ENCODE measurements at places on chromosomes 1 and 21.
A peak's percentile ranks its signal among the peaks of the same experiment; 100 is the strongest.

DNA sequence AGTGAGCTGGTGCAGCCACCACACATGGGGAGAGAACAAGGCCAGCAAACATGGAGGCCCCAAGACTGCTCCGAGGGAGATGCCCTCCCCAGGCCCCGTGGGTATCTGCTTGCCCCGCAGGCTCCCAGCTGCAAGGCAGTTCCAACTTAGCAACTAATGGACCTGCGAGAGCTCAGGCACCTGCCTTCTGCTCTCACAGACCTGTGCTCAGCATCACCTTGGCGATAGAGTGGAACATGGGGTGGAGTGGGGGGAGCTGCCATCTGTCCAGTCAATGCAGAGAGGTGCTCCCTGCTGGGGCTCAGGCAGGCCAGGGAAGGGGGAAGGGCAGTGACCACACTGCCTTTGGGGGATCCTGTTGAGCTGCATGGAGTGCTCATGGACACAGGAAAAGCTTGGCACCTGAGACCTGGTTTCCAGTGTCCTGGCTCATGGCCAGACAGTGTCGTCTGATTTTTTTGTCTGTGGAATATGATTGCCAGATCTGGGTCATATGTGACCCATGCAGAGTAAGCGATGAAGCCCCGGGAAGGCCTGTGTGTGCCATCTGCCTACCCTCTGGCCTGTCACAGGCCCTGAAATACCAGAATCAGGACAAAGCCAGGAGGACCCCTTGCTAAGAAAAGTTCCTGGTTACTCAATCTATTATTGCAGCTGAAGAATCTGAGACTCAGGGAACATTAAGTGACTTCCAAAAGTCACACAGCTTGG lies 39.9 kb upstream of the TENT5C start:
- no peak for DNase-seq

DNA sequence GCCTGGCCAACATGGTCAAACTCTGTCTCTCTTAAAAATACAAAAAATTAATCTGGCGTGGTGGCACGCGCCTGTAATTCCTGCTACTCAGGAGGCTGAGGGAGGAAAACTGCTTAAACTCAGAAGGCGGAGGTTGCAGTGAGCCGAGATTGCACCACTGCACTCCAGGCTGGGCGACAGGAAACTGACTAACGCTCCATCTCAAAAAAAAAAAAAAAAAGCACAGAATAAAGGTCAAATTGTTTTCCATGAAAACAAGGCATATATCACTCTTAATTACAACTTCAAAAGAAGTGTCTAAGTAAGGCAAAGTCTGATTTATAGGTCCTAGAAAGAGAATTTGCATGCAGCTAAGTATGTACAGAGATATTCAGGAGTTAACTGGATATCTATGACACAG lies 25.6 kb downstream of the EYA3 start:
- no peak for DNase-seq

DNA sequence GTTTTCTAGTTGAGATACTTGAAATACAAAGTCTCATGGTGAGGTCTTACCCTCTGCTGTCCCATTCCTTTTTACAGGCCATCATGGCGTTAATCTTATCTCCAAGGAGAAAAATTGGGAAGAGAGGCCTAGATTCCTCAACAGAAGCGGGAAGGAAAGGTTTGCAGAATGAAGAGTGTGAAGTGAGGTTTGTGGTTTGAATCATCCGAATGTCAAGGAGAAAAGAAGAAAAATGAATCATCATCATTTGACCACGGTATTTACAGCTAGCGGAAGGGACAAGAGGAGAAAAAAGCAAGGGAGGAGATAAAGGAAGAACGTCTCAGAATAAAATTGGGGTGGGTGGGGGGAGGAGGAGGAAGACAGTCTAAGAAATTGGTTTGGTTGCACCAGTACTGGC lies 935 bp upstream of the COG2 start:
- no peak for DNase-seq

DNA sequence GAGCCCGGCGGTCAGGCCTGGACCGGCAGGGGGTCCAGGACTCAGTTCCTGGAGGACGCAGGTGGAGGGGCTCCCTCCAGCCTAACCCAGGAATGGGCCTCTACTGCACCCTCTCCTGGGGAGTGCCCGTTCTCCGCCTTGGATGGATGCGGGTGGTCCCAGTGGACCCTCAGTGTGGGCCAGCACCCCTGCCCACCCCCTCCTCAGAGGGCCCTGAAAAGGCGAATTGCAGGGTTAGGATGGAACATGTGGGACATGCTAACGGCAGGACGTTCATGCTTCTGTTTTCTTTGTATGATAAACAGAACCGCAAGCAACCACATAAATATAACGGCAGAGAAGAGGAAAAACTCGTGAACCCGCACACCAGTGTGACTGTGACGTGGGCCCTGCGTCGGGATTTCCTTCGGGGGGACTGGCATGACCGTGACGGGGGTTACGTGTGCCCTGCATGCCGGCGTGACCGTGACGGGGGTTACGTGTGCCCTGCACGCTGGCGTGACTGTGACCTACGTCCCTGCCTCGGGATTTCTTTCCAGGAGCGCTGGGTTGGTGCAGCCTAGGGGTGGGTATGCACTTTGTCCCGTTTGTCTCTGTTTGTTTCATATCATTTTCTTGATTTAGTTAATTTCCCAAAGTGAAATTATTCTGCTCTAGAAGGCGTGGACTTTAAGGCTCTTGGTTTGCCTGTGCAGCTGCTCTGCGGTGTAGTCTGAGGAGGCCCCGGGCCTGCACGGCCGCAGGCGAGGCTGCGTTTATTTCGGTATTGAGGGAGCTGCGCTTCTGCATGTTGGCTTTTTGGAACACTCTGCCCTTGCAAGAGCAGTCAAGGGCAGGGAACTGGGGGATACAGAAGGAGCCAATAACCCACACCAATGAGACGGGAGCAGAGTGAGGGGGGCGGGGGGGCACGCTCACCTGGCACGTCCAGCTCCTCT lies 3.1 kb downstream of the FTCD start:
- no peak for DNase-seq

DNA sequence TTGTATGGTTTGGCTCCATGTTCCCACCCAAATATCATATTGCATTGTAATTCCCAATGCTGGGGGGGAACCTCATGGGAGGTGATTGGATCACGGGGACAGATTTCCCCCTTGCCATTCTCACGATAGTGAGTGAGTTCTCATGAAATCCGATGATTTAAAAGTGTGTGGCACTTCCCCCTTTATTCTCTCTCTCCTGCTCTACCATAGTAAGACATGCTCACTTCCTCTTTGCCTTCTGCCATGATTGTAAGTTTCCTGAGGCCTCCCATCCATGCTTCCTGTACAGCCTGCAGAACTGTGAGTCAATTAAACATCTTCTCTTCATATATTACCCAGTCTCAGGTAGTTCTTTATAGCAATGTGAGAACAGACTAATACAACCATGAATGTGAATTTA lies 211.6 kb upstream of the NR5A2 start:
- no peak for DNase-seq

- DNase-seq = no peak
Measured at GRCh38 chr1:172287208-172287607, 133.3 kb upstream of the C1orf105 start.

- peak; percentile 77 for DNase-seq
Measured at GRCh38 chr21:42892931-42893755, at the start of gene NDUFV3. TSS of gene NDUFV3 (plus strand) at chr21:42893309. CDS start at chr21:42893334, 25 bp downstream.

GRCh38 chr1:58824753-58825389 lies 41.0 kb upstream of the JUN start:
- no peak for DNase-seq

GRCh38 chr1:31846484-31846883 lies 30.7 kb upstream of the SPOCD1 start:
- no peak for DNase-seq

- no peak for DNase-seq
Measured at GRCh38 chr1:37846647-37847339, 12.6 kb downstream of the MTF1 start.

DNA sequence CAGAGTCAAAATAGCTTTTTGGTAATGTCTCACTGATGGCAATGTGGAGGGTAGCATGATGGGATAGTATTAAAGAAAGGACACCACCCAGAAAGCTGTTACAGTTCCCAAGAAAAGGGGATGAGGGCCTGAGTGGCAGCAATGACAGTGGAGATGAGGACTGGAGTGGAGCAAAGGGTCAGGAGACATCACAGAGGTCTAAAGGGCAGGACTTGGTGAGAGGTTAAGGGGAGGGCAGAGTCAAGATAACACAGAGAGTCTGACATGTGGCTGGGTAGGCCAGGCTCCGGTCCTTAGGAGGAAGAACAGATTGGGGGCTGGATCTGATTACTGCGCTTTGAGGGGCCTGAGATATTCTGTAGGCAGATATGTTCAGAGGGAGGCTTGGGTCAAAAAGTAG lies 19.3 kb downstream of the ELF3 start:
- no peak for DNase-seq
